ENCODE measurements at places on chromosomes 1 and 21.

- DNase-seq: no peak
These were observed 306.7 kb downstream of the NPHP4 start for GRCh38 chr1:5685446-5686040.

DNA sequence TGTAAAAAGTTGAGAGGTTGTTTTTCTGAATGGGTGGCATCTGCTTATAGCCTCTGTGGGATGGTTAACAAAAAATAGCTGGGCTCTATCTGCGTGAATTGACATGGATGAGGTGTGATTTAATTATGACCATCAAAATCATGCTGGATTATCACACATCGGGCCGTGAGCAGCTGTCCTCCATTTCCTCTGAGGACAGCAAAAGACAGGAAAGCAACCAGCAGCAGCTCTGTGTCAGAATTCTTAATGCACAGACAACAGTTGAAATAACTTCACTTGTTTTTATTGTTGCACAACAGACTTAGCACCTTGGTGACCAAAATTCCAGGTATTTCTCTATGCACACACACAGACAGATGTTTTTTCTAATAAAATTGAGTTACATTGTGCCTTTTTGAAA lies 54.5 kb upstream of the LAPTM5 start:
- DNase-seq: no peak

DNA sequence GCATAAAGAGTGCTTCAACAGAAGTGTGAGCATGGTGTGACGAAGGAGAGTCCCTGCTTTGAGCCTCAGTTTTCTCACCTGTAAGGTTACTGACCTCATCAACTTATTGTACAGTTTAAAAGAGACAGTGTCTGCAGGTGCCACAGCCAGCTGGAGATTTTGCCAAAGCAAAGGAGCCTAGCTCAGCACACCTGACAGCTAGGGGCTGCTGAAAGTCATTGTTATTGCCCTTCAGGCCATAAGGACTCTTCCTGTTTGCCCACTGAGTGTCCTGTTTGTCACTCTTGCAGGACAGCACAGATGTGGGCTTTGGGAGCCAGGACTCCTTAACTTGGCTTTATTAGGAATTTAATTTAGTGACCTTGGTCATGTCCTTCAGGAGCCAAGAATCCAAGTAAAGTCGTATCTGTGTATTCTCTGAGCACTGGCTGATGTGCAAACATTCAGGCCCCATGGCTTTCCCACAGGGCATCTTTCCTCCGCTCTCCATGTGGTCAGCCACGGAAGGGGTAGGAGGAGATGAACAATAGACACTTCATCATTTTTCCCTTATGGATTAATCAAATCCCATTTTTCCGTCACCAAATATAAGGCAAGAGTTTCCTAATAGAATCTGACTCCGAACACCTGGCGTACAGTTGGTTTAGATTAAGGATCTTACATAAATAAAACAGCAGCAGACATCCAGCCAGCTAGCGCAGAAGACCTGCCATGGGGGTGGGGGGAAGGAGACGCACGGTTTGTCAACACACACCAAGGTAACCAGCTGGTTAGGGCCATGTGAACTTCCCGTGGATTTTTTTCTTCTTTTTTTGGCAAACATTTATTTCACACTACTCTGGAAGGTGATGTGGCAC lies 43.1 kb upstream of the KANK4 start:
- DNase-seq: no peak

- DNase-seq: no peak
These were observed 45.1 kb downstream of the SLX9 start for GRCh38 chr21:44984792-44985440.

- DNase-seq: no peak
These were observed 32.3 kb downstream of the RCAN1 start for GRCh38 chr21:34582506-34583150.

DNA sequence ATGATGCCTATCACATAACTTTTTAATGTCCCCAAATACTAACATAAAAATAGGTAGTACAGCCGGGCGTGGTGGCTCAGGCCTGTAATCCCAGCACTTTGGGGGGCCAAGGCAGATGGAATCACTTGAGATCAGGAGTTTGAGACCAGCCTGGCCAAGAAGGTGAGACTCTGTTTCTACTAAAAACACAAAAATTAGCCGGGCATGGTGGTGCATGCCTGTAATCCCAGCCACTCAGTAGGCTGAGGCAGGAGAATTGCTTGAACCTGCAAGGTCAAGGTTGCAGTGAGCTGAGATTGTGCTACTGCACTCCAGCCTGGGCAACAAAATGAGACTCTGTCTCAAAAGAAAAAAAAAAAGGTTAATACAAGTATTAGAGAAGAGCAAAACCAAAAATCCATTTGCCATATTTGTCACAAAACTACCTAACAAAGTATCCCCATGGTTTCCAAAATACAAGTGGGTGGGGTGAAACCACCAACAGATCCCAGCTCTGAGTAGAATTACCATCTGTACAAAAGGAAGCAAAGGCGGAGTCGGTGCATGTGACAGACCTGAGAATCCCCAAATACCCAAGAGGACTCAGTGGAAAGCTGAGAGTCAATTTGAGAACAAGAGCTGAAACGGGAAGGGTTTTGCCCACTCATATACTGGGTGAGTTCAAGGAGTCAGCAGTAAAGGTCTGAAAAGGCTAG lies 113.2 kb downstream of the TOMM20 start:
- no peak for DNase-seq

GRCh38 chr1:65167586-65168242 lies 19.7 kb downstream of the AK4 start:
- no peak for DNase-seq

DNA sequence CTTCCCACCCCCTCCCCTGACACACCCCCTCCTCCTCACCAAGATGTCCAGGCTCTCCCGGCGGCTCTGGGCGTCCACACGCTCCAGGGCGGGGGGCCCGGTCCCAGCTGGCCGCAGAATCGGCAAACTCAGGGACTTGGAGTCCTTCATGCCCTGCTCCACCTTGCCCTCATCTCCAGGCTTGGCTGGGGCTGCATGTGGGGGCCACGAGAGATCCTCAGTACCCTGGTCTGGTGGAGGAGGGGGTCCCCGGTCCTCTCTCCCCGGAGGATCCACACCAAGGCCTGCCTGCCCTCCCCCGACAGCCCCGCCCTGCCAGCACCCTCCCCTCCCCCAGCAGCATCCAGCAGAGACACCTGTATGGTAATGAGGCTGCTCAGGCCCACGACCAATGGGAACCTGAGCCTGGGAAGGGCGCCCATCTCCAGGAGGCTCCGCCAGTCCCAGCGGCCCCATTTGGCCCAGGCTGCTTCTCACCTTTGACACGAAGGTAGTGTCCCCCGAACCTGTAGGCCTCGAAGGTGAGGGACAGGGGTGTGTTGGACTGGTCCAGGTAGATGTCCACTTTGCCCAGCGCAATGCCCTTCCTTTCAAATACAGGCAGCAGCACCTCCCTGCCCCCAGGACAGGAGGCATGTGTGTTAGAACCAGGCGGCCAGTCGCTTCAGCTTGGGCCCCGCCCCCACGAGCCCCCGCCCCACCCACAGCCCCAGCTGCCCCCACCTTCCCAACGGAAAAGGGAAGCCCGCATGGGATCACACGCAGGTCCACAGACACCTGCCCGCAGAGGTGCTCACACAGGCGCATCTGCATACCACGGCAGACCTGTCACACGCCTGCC lies 8.2 kb upstream of the TNFRSF25 start:
- no peak for DNase-seq

GRCh38 chr1:41239988-41240610 lies 2.0 kb downstream of the SCMH1 start:
- DNase-seq: no peak

DNA sequence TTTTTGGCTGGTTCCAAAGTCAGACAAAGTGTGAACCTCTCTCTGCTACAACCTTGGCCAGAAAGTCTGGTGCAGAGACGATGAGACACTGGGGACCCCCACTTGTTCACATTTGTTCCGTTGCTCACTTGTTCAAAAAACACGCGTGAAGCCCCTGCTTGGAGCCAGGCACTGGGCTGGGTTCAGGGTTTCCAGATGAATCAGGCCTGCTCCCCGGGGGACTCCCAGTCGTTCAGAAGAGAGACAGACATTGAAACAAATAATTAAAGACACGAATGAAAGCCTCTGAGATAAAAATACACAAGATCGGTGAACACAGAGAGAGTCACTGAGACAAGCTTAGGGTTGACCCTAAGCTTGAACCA lies 101.5 kb upstream of the RUNX3 start:
- peak; percentile 55 for DNase-seq

DNA sequence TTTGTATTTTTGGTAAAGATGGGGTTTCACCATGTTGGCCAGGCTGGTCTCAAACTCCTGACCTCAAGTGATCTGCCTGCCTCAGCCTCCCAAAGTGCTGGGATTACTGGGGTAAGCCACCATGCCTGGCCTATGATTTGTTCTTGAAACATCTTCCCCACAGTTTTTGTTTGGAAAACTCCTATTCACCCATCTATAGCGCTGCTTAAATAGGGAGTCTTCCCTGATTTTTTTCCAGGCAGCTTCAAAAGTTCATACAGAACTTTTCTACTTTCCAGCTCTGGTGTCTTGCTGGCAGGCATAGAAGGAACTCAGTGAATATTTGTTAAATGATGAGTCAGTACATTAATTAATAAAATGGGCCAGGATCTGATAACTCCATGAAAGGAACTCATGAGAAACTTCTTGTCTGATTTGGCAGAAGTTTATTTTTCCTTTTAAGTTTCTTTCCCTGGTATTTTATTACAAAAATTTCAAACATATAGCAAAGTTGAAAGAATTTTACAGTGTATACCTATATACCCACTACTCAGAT lies 33.0 kb upstream of the TTC22 start:
- no peak for DNase-seq

- DNase-seq: no peak
These were observed 59.1 kb downstream of the PLXNA2 start for GRCh38 chr1:208184966-208185654.

GRCh38 chr1:229552732-229553131 lies 5.8 kb downstream of the ABCB10 start:
- DNase-seq: no peak

All from stimulated activated CD8-positive, alpha-beta memory T cell treated with anti-CD3 and anti-CD28 coated beads, Interleukin-4, amount 100 ng/mL, for 4 hours (primary cell).